ENCODE measurements at places on chromosomes 11 and 22.

GRCh38 chr22:19679522-19680101, 34.7 kb upstream of the SEPTIN5 start:
- peak; percentile 67 for DNase-seq

DNA sequence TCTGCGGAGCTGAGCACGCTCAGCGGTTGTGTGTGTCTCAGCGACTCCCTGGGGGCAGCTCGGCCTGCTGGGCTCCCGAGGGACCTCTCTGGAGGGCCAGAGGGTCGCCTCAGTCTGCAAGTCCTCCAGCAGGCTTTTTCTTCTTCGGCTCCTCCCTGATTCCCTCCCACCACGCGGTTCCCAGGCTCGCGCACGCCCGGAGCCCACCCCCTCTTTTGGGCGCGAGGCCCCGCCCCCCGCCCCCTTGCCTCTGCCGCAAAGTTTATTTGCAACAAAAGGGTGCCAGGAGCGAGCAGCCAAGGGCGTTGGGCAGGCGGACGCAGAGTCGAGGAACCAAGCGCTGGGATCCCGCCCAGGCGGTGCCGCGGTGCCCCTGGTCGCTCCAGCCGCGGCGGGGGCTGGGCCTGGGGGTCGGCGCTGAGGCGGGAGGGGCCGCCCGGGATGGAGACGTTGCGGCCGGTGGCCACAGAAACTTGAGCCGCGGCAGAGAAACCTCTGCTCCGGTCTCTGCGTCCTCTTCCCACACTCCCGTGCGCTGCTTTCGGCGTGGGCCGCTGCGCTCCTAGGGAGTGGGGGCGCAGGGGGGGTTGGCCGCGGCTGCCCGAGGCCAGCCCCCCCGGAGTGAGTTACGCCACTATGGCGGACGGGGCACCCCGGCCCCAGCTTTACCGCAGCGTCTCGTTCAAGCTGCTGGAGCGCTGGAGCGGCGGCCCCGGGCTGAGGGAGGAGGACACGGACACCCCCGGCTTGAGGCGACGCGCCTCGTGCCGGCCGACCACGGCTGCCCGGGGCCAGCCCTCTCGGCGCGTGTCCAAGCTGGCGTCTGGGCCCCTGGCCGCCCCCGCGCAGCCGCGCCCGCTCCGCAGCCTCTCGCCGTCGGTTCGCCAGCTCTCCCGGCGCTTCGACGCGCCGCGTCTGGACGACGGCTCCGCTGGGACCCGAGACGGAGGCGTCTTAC, at the start of gene ARHGEF17:
TSS of gene ARHGEF17 (plus strand) at position 274 of the 958 bp plus-strand sequence. CDS start at position 637, 363 bp downstream.
- DNase-seq, result peak; percentile 59

DNA sequence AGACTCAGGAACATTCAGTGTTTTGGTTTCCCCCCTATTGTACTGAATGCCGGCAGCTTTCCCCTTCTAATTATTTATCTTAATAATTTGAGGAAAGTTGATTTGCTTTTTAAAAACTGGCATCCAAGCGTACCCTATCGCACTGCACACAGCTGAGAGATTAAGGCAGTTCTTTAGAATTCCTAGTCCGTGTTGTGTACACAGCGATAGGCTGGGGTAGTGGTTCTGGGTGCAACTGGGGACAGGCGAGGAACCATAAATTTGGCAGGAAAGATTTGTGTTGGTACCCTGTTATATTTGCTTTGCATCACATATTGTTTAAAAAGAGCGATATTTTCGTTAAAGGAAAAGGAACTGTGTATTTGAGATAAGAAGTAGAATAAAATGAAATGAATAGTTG, 39.2 kb downstream of the PTPRJ start:
- DNase-seq, result no peak

DNA sequence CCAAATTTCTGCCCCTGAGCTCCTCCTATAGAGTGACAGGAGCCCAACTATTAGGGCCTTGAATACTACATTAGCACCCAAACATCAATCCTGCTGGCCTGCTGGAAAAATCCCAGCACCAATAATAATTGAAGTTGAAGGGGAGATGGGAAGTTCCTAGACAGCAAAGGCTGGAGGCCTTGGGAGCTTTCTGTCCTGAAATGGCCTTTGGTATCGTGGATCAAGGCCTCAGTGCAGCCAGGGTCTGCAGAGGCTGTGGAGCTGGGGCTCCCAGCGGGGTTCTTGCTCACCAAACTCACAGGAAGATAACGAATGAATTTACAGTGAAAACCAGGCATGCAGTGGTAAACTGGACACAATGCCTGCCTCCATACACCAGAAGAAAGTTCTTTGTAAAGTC, 9.2 kb upstream of the MICALL1 start:
- no peak for DNase-seq

DNA sequence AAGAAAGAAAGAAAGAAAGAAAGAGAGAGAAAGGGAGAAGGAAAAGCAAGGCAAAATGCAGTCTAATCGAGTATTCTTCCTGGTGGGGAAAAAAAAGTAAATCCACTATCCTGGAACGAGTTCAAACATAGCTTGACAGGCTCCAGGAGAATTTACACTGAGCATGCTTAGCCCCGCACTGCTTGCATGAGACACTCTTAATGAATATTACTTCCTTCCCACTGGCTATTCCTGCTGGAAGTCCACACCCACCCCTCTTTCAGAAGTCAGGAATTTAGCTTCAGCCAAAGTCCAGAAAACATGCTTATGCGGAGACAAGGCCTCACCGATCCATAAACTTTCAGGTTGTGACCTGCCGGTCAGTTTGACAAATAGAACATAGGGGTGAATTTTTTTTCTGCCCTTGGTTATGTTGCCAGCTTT, 251.8 kb upstream of the BLID start:
- no peak for DNase-seq

GRCh38 chr11:35261197-35261596, 122.2 kb downstream of the CD44 start:
- no peak for DNase-seq

- DNase-seq, result no peak
Observed at GRCh38 chr22:26109686-26110315, 59.5 kb upstream of the SEZ6L start.

GRCh38 chr11:78323363-78323762, 94.3 kb downstream of the GAB2 start:
- DNase-seq, result no peak

DNA sequence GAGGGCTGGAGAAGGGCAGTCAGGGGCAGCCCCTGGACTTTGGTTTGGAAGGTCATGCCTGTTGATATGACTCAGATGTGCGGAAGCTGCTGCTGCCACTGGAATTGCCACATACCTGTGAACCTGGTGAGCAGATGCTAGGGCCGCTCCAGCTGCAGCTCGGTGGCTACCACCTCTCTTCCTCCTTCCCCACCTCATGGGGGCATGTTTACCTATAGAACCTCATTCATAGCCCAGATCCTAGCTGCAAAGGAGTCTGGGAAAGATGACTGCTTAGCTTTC, 17.5 kb upstream of the TSPAN18 start:
- no peak for DNase-seq

GRCh38 chr11:94786264-94787126, 18.3 kb downstream of the AMOTL1 start:
- DNase-seq, result no peak

DNA sequence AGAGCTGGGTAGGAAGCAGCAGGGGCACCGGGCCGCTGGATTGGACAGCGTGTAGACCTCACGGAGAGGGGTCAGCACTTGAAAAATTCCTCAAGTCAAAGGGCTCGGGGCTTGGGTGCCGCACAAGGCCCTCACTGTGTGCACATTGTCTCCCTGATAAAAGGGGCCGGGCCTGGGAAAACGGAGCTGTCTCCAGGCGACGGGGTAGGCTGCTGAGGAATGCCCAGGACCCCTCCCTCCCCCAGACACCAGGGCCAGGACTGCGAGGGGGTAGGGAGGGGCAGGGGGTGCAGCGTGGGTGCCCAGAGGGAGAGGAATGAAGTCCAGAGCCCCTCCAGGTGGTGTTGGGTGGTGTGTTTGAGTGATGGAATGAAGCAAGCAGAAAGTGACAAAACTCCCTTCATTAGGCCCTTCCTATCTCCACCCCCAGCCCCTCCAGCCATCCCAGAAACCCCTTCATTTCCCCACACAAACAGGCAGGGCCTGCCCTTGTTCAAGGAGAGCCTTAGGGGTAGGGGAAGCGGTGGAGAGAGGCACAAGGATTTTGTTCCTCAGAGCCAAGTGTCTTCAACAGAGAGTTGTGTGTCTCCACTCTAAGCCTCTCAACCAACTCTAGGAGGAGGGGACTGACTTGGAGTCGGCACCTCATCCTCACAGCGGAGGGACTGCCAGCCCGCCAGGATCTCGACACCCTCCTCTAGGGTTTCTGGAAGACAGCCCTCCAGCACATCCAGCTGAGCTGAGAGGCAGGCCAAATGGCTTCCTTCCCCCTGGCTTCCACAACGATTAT, 63.9 kb downstream of the SYN3 start:
- no peak for DNase-seq

Data from activated CD4-positive, alpha-beta T cell treated with anti-CD3 and anti-CD28 coated beads for 36 hours (primary cell).